ENCODE measurements at places on chromosomes 2 and 18. TPM values are rescaled to one million over a fixed set of nuclear protein-coding genes. Genes with fewer than 3 reads are reported as not detected.

Gene CKAP2L
- total RNA-seq: 21.2 TPM

DNA sequence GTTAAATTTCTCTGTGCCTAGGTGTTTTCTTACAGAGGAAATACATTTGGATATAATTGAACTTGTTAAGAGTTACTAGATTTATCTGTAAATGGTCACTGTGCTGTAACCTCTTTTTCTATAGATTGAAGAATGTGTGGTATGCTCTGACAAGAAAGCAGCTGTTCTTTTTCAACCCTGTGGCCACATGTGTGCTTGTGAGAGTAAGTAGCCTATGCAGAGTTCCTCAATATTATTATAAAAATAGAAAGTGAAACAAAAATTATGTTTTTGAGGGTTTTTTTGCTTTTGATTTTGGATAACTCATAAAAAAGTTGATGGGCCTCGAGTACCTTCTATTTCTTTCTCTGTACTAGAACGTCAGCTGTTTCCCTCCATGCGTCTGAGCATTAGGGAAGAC lies 112.4 kb downstream of the MIB1 start:
- DNase-seq: no peak

- peak; percentile 4 for DNase-seq
Observed at GRCh38 chr18:5395860-5396448, 100.4 kb upstream of the ZBTB14 start.

DNA sequence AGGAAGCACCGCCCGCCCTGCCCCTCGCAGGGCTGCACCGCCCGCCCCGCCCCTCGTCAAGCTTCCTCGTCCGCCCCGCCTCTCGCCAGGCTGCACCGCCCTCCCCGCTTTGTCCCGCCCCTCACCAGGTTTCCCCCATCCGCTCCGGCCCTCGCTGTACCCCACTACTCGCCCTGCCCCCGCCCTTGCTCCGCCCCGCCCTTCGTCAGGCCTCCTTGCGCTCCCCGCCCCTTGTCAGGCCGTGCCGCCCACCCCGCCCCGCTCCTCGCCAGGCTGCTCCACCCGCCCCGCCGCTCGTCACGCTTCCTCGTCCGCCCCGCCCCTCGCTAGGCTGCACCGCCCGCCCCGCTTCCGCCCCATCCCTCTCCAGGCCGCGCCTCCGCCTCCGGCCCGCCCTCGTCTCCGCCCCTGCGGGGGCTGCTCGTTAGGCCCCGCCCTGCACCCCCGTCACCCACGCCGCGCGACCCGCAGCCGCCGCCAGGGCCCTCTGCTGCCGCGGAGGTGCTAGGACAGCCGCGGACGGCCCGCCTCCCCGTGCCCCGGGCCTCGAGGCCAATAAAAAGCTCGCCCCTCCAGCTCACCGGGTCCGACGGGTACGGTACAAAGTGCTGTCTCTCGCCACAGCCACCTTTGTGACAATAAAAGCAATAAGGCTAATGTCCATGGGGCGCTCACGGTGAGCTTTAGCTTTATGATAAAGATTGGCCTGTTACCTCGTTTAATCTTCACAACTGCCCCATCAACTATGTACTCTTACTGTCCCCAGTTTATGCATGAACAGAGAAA lies 602 bp upstream of the DNPEP start:
- peak; percentile 95 for DNase-seq

DNA sequence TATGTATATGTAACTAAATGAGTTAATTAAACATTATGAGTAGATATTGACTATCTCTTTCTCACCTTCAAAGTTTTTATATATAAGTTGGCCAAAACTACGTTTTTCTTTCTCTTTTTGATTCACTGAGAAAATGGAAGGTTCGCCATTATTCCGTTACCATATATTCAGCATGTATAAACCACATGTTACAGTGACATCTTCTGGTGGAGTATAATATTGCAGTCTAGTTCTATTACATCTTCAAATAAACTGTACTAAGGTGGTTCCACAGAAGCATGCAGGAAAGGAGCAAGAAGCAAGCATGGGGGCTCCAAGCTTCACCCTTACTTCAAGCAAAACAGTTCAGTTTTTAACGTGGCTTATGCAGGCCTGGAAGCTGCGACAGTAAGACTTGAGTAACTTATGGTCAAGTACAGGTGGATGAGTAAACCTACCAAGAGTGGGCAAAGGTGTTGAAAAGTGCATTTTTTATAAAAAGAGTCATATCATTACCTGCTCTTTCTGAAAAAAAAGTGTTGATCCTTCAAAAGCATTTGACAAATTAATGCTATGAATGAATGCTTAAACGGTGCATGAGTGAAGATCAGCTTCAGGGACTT lies 129.8 kb upstream of the RAB6C start:
- DNase-seq: no peak

DNA sequence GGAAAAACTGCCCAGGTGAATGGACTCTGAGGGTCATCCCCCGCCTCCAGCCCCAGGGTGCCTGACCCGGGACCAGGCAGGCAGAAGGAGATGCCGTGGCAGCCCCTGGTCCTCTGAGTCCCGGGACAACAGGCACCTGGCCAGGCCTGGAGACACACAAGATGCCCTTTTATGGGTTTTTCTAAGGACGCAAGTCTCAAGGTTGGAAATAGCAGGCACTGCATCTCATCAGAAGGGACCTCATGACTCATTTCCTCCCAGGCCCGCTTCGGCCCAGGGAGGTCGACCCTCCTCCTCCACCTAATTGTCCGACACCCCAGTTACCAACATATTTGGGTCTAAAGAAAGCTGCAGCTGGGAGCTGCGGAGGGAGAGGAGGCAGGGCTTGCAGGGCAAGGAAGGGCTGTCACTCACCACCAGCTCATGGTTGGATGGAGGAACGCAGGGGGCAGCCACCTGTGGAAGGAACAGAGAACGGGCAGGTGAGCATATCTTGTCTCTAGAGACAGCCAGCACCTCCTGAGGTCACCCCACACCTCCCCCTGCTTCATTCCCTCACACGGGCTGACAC lies 82.9 kb downstream of the TNS1 start:
- no peak for DNase-seq

Data from activated T-helper 1 cell treated with anti-CD3 and anti-CD28 coated beads, Interleukin-12 subunit alpha, Interleukin-12 subunit beta, Interleukin-2, Interleukin-4 antibody, amounts not matched to agents 30 ng/mL and 10 ng/mL and 1 ng/mL, durations not matched to agents 14 hours and 24 hours and 36 hours (primary cell).